ENCODE measurements at places on chromosomes 1 and 21.

- DNase-seq: peak; percentile 62
Measured at GRCh38 chr21:34693192-34693810, 24.5 kb downstream of the CLIC6 start.

DNA sequence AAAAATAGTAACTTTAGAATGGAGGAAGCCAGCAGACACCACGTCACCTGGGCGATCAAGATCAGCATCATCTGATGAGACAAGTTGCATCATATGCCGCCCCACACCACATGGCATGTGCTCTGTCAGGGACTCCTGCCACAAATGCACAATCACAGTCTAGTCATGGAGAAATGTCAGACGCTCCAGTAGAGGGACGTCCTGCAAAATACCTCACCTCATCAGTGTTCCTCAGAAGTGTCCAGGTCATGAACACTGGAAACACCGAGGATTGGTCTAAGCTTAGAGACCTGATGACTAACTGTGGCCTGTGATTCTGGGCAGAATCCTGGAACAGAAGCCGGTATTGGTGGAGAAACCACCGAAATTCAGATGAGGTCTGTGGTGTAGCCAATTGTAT lies 14.3 kb downstream of the ADARB1 start:
- DNase-seq: no peak

DNA sequence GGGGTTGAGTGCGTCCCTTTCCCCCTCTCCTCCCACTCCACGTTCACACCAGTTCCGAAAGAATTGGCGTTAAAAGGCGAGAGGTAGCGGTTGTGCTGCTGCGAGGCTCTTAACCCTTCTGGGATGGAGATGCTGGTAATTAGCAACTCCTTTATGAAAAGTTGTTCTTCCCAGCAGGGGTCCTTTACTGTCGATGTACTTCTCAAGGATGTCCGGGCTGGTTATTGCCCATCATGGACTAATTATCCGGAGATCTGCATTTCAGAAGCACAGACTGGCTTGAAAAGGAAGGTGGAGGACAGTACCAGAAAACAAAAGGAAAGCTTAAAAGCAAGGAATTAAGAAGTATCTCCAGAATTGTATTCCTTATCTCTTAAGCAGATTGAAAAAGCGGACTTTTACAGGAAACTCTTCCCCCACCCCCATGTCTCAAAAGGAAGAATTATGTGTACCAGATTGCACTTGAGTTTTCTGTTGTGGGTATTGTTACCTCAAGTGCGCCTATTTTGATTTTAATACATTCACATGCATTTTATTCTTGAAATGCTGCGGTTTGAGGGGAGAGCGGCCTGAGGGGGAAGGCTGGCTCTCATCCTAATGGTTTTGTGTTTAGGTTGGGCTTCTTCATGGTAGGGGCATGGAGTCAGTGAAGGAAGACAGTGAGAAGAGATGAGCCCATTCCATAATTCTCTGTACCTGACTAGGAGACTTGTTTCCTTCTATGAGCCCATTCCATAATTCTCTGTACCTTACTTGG lies 1.5 kb downstream of the AK4 start:
- DNase-seq: no peak

DNA sequence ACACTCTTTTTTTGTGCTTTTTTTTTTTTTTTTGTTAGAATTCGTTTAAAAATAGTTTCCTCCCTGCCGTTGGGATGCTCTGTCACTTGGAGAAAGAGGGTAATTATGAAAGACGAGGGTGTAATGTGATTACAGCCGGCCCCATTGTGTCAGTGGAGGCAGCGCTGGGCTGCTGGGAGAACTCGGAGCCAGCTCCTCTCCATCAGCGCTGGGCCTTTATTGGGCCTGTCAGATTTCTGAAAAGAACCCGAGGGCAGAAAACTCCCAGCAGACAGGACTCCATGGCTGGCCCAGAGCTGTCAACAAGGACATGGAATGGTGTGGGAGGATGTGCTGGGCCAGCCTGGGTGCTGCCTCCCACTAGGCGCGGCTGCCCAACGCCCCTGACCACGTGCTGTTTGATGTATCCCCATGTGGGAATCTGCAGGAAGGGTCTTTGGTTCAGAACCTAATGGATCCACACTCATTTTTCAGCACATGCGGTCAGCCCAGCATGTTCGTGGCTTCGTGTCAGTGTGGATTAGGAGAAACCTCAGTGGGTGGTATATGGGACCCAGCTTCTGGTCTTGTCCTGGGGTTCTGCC lies 222.6 kb upstream of the KIAA0040 start:
- DNase-seq: no peak

DNA sequence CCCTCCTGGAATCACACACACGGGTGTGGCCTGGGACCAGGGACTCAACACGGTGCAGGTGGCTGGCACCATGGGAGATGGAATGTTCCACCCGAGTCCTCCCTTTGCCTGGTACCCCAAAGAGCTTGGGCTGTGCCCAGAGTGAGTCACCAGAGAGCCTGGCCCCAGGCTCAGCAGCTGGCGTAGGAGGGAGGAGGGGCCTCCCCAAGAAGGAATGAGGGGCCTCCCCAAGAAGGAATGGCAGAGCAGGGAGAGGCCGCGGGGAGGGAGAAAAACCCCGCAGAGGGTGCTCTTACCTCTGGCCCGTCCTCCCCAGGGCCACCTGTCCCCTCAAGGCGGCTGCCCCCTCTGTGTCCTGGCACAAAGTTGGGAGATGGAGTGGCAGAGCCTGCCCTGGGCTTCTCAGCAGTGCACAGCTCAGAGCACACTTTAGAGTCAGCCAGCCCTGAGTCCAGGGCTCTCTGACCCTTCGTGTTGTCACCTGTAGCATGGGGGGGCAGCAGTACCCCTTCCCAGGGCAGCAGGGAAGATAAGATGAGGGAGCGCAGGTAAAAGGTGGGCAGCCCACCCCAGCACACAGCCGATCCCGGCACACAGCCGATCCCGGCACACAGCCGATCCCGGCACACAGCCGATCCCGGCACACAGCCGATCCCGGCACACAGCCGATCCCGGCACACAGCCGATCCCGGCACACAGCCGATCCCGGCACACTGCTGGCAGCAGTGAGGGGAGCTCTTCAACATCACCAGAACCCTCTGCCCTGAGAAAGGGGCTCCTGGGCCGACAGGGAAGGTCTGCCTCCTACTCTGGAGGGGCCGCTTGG lies 20.2 kb upstream of the KCNAB2 start:
- no peak for DNase-seq

GRCh38 chr1:76340056-76340455 lies 265.5 kb downstream of the ST6GALNAC3 start:
- no peak for DNase-seq

GRCh38 chr1:195965475-195965874 lies 642.8 kb downstream of the KCNT2 start:
- DNase-seq: no peak

- no peak for DNase-seq
Measured at GRCh38 chr1:54998100-54998499, 633 bp upstream of the BSND start.

DNA sequence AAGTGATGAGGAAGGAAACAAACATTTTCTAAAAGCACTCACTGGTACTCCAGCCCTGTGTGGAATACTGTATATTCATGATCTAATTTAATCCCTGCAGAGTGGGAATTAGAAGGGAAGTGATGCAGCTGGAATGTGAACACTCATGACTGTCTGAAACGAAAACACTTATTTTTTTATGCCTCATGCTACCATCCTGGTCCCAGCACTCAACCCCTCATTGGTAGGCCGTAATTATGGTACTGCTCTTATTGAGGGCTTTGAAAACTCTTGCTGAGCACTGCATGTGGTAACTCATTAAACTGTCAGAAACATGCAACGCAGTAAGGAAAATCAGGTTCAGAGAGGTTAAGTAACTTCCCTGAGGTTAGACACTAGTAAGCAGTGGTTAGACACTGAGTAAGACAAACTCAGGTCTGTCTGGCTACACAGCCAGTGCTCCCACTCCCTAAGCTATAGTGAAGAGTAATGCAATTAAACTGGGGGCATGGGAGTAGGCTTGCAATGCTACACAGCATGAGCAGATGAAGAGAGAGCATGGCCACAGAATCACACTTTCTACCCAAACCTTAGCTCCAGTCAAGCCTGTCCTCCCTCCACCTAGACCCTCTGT lies 17.3 kb upstream of the TNFSF4 start:
- DNase-seq: no peak

DNA sequence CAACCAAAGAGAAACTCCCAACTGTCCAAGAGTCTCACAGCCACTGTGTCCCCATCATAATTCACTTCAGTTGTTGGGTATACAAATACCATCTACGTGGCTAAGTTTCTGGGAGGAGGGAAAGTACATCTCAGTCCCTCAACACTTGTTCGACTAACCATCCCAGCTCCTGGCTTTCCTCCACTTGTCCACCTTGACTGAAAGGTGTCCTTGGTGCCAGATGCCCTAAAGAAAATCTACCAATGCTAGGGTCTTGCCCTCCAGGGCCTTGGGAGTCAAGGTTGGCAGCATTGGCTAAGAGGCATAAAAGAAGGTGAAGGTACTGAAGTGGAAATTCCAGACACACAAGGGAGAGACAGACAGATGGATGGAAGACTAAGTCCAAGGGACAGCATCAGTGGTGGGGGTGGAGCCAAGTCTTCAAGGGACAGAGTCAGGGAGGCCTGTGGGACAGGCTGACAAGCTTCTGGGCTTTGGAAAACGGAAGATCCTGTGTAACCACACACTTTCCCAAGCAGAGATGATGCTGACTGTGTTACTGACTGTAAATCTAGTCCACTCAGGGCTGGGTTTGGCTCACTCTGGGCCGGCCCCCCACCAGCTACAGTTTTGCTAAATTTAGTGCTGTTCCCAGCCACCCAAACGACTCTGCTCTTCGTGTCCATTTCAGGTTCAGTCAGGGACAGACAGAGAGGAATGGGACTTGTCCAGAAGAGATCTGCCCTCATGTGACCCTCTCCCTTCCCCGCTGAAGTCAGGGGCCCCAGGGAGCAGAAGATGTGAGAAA lies 60.1 kb downstream of the CD34 start:
- DNase-seq: no peak

GRCh38 chr1:99177465-99177864 lies 86.8 kb upstream of the PLPPR4 start:
- no peak for DNase-seq

GRCh38 chr1:63046539-63046938 lies 262.6 kb downstream of the ATG4C start:
- DNase-seq: no peak

- DNase-seq: no peak
Measured at GRCh38 chr1:55333461-55333860, 118.3 kb upstream of the USP24 start.

DNA sequence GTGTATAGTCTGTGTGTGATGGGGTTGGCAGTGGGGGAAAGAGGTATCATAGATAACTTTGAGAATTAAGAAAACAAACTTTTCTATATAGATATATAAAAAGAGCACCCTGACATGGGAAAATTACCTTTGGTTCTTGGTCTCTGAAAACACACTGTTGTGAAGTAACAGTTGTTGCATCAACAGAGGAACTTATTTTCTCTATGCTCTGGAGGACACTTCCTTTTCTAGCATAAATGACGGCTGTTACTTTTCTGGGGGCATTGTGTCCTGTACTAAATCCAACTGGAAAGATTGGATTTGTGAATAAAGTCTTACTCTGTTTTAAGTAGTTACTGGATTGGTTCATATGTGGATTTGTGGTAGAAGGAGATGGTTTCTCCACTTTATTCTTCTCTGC lies 12.6 kb downstream of the LRIF1 start:
- DNase-seq: no peak

- DNase-seq: no peak
Measured at GRCh38 chr1:179121159-179121938, 39.5 kb downstream of the TOR3A start.

- peak; percentile 90 for DNase-seq
Measured at GRCh38 chr1:177209357-177209756, 38.6 kb downstream of the BRINP2 start.

GRCh38 chr1:225694151-225694603 lies 41.3 kb upstream of the ENAH start:
- no peak for DNase-seq
